CD4-positive, alpha-beta T cell (primary cell): ENCODE measurements at places on chromosomes 2 and 18. TPM values are rescaled to one million over a fixed set of nuclear protein-coding genes. Genes with fewer than 3 reads are reported as not detected.
A peak's percentile ranks its signal among the peaks of the same experiment; 100 is the strongest.

- no peaks in the 10 kb centered on the region for H3K36me3 ChIP-seq
- no peaks in the 10 kb centered on the region for H3K27me3 ChIP-seq
- DNase-seq = no peak
- H3K4me1 ChIP-seq = no peaks in the 10 kb centered on the region
- no peak overlapping the region for H3K4me3 ChIP-seq
- H3K27ac ChIP-seq = no peak overlapping the region
Observed at GRCh38 chr2:129334696-129335410, 644.6 kb upstream of the RAB6C start.

DNA sequence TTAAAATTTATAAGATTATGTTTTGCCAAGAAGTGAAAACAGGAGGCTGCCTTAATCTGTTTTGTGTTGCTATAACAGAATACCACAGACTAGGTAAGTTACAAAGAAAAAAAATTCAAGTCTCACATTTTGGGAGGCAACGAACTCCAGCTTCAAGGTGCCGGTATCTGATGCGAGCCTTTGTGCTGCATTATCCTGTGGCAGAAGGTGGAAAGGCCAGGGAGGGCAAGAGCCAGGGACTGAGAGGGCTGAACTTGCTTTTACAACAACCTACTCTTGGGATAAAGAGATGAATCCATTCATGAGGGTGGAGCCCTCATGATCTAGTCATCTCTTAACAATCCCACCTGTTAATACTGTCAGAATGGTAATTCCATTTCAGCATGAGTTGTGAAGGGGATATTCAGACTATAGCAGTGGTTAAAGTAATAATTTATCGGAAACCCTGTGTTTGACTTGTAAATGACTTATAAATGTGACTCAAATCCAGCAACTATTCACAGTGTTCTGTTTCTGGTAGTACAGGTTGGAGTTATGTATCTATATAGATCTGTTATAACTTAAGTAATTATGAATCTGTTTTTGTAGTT, 3.7 kb downstream of the MTX2 start:
- H3K4me3 ChIP-seq = no peak overlapping the region
- H3K27ac ChIP-seq = no peak overlapping the region
- H3K4me1 ChIP-seq = peaks cover 6% of the 10 kb centered on the region
- no peak for DNase-seq
- no peaks in the 10 kb centered on the region for H3K27me3 ChIP-seq

ARHGAP15 gene
- 158 TPM for total RNA-seq

DNA sequence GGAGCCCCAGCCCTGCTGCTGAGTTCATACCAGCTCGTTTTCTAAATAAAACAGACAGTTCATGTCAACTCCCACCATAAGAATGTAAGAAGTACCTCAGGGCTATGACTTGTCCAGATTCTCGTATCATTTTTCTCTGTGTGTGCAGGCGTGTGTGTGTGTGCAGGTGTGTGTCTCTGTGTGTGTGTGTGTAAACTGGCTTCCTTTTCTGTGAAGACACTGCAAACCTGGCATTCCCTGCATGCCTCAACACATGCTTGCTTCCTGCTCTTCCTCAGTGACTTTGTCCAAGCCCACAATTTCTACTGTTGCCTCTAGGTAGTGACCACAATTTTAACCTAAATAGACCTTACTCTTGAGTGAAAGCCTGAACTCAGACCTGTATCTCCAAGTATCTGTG, 879.0 kb downstream of the SLC4A3 start:
- H3K27me3 ChIP-seq = no peaks in the 10 kb centered on the region
- no peaks in the 10 kb centered on the region for H3K4me1 ChIP-seq
- H3K36me3 ChIP-seq = no peaks in the 10 kb centered on the region
- H3K27ac ChIP-seq = no peak overlapping the region
- no peak for DNase-seq
- no peak overlapping the region for H3K4me3 ChIP-seq

DNA sequence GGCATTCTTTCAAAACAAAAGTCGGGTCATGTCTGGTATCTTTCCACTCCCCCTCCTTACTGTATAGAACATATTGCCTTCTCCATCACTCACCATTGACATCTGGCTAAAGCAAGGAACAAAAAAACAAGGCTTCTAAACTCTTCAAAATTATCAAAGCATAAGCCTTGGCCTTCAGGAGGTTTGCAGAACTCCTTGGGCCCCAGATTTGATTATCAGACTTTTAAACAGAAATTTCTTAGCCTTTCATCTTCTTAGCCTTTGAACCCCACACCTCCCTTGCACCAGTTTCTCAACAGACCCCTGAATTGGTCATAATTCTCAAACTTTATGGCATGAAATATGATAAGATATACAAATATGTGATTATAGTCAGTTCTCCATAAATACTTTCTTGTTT, 59.8 kb upstream of the XDH start:
- H3K36me3 ChIP-seq = no peaks in the 10 kb centered on the region
- DNase-seq = no peak
- H3K4me1 ChIP-seq = no peaks in the 10 kb centered on the region
- no peak overlapping the region for H3K27ac ChIP-seq
- H3K27me3 ChIP-seq = peaks cover 13% of the 10 kb centered on the region

DNA sequence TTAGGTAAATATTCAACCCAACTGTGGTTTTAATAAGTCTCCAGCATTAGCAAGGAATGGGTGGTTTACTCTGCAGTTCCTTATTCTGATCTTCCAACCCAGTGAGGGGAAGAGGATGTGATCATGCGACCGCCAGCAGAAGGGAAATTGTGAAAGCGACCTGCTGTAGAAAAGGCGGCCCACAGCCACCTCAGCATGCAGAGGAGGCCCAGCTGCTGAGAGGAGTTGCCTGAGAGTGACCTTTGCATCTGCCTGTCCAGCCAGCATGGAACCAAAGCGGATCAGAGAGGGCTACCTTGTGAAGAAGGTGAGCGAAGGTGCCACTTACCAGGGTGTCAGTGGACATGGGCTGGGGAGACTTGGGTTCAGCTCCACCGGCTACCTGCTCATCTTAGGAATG, at the start of gene PLEK:
PLEK (plus strand) TSS at position 196 of the 400 bp plus-strand sequence; CDS start at position 266, 70 bp downstream.
- H3K36me3 ChIP-seq = no peaks in the 10 kb centered on the region
- H3K4me1 ChIP-seq = peaks cover 8% of the 10 kb centered on the region
- no peak for DNase-seq
- peak within 1 kb of the TSS; percentile 53 for H3K4me3 ChIP-seq
- H3K27ac ChIP-seq = no peak within 1 kb of the TSS

GRCh38 chr2:180959787-180960186, 20.6 kb upstream of the UBE2E3 start:
- H3K4me3 ChIP-seq = no peak overlapping the region
- H3K36me3 ChIP-seq = no peaks in the 10 kb centered on the region
- no peak overlapping the region for H3K27ac ChIP-seq
- no peaks in the 10 kb centered on the region for H3K4me1 ChIP-seq
- no peaks in the 10 kb centered on the region for H3K27me3 ChIP-seq

TEX44 gene
- not detected for total RNA-seq

- H3K27me3 ChIP-seq = no peaks in the 10 kb centered on the region
- DNase-seq = no peak
- no peak overlapping the region for H3K4me3 ChIP-seq
- H3K36me3 ChIP-seq = no peaks in the 10 kb centered on the region
Observed at GRCh38 chr18:13572148-13572547, 154.2 kb downstream of the FAM210A start.

GRCh38 chr18:77116201-77117080, 16.1 kb downstream of the MBP start:
- peak overlapping the region; percentile 23 for H3K27ac ChIP-seq
- DNase-seq = no peak
- no peak overlapping the region for H3K4me3 ChIP-seq
- H3K27me3 ChIP-seq = no peaks in the 10 kb centered on the region

DNA sequence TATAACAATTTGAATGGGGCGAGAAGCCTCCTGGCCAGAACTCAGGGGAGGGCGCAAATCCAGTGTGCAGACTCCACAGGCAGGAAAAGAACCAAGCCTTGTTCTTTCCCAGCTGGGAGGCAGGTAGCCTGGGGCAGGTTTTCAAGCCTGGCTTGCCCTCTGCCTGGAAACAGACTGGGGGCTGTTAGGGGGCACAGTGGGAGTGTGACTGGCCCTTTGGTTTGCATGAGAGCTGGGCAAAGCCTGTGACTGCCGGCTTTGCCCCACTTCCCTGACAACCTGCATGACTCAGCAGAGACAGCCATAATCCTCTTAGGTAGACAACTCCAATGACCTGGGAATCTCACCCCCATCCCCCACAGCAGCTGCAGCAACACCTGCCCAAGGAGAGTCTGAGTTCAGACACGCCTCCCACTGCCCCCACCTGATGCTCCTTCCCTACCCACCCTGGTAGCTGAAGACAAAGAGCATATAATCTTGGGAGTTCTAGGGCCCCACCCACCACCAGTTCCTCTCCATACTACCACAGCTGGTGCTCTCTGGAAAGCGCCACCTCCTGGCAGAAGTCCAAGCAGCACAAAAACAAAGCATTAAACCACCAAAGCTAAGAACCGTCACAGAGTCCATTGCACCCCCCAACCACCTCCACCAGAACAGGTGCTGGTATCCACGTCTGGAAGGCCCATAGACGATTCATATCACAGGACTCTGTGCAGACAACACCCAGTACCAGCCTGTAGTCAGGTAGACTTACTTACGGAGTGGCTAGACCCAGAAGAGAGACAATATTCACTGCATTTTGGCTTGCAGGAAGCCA, 402.5 kb downstream of the STK39 start:
- no peak for DNase-seq
- H3K36me3 ChIP-seq = no peaks in the 10 kb centered on the region
- no peaks in the 10 kb centered on the region for H3K27me3 ChIP-seq
- H3K27ac ChIP-seq = no peak overlapping the region

BMP10 gene
- total RNA-seq = not detected

DNA sequence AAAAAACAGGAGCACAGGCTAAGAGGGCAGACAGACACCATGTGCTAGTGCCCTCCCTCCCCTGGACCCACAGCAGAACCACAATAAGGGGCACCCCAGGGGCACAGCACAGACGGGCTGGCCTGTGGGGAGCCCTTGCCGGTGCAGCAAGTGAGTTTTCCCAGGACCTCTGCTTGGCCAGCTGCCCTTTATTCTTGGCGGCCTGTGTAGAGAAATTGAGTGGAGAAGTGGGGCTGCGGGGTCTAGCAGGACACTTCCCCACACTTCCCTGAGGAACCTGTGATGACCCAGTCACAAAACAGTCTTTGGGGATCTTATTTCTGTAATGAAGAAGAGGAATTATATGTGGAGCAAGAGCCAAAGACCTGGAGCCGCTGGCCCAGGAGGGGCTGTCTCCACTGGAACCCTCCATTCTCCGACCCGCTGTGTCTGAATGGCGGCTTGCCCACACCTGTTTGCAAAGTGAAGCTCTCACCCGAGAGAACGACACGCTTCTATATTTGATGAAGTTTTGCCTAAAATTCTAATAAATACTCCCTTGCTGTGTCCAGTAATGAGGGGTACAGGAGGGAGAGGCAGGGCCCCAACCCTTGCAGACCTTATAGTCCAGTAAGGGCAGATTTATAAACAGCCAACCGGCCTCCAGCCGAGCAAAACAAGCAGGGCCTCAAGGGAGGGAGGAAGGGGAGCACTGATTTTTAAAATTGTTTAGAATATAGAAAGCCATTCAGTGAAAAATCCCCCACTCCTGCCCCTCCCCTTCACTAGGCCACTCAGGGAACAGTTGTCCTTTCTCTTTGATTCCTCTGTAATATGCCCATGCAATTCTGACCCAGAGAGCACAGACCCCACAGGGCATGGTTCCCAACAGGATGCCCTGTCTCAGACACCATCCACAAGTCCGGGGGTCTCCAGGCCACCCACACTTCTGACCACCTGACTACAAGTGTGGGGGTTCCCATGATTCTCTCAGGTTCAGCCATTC, 44.7 kb upstream of the SNED1 start:
- H3K4me1 ChIP-seq = no peaks in the 10 kb centered on the region
- H3K27ac ChIP-seq = no peak overlapping the region
- no peaks in the 10 kb centered on the region for H3K36me3 ChIP-seq
- H3K27me3 ChIP-seq = no peaks in the 10 kb centered on the region
- no peak for DNase-seq
- no peak overlapping the region for H3K4me3 ChIP-seq

DNA sequence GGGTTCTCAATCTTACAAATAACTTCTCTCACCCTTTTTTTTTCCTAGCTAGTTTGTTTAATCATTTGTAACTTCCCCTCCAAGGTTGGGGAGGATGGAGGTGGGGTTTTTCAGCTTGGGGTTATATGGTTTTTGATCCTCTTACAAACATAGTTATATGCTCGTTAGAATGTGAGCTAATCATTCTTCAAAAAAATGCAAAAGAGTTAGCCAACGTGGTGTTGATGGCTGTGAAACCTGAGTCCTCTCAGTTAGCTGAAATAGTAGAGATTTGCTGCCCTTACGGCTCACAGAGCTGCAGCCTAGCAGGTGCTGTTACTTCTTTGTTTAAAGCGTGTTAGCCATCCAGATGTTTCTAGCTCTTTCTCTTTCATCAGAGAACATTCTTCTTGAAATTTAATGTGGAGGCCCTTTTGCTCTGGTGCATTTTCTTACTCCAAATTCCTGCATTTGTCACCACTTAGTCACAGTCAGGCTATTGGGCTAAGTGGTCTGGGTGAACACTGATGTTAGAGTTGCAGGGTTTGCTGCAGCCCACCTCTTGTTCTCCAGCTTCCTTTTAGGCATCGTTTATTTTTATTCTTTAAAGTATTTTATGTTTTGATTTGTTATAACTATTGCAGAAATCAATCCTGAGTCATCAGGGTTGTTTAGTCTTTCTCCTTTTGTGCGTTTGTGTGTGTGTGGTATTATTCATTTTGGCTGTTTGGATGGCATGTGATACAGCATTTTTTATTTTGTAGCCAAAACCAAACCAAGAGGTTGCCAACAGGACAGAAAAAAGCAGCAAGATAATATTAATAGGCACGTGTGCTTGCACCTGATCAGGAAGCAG, 41.1 kb downstream of the LIMS1 start:
- no peak overlapping the region for H3K27ac ChIP-seq
- H3K36me3 ChIP-seq = no peaks in the 10 kb centered on the region
- no peaks in the 10 kb centered on the region for H3K4me1 ChIP-seq
- no peak for DNase-seq
- H3K27me3 ChIP-seq = no peaks in the 10 kb centered on the region

DNA sequence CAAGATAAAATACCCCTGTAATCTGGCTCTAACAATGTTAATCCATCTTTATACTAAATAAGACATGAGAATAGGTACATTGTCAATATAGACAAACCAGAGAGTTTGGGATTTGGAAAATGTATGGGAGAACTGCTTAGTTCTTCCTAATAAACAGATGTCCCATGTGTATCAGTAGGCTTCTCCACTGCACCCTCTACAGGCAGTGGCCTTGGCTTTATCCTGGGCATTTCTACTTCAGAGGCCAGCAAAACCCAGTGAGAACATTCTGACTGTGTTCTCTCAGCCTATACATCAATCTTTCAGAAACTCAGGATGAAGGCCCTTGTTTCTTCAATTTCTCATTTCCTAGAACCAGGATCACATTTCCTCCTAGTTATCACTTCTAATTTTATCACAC, 1167.5 kb upstream of the ACVR2A start:
- no peak overlapping the region for H3K27ac ChIP-seq
- no peaks in the 10 kb centered on the region for H3K4me1 ChIP-seq
- H3K4me3 ChIP-seq = no peak overlapping the region
- DNase-seq = no peak
- no peaks in the 10 kb centered on the region for H3K27me3 ChIP-seq
- no peaks in the 10 kb centered on the region for H3K36me3 ChIP-seq

GRCh38 chr2:191860760-191861466, 14.0 kb upstream of the CAVIN2 start:
- H3K4me3 ChIP-seq = no peak overlapping the region
- H3K4me1 ChIP-seq = no peaks in the 10 kb centered on the region
- H3K36me3 ChIP-seq = no peaks in the 10 kb centered on the region
- no peaks in the 10 kb centered on the region for H3K27me3 ChIP-seq
